ENCODE measurements at places on chromosomes 1 and 21.

DNA sequence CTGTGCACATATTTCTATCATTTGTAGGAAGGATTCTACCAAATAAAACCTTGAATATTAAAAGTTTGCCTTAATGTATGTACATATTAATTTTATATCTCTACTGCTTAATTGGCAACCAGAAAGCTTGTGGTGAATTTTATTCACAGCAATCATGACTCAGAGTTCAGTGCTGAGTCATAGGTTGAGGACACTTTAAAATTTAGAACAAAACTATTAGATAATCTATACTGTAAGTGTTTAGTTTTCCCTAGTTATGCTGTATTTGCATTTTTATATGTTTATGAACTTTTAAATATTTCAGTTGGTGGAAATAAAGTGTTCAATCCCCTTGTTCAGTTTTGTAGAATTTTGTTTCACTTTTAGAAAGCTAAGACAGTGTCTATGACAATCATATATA, 841.5 kb downstream of the KCNT2 start:
- no peak for DNase-seq

GRCh38 chr1:66540434-66541032, 6.6 kb downstream of the SGIP1 start:
- DNase-seq: no peak

DNA sequence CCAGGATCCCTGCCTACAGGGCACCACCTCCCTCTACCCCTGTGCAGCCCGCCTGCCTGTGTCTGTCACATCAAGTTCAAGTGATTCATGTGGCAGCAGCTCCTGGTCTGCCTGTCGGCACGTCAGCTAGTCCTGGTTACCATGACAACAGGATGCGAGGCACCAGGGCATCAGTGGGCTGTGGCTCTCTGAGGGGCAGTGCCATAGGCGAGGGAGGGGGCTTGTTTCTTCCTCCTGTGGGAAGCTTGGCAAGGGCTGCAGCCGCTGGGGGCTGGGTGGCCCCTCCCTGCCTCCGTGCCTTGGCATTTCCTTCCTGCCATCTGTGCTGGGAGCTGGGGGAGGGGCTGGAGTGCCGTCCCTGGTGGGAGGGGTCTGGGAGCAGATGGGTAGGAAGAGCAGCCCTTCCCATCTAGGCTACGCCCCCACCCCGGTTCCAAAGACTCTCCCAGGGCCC, 43.1 kb downstream of the FOXO6 start:
- no peak for DNase-seq

GRCh38 chr1:167629681-167630567, at the start of gene RCSD1:
RCSD1 (plus strand) TSS chr1:167630232; CDS start chr1:167630424, 192 bp downstream.
- DNase-seq: peak; percentile 72

DNA sequence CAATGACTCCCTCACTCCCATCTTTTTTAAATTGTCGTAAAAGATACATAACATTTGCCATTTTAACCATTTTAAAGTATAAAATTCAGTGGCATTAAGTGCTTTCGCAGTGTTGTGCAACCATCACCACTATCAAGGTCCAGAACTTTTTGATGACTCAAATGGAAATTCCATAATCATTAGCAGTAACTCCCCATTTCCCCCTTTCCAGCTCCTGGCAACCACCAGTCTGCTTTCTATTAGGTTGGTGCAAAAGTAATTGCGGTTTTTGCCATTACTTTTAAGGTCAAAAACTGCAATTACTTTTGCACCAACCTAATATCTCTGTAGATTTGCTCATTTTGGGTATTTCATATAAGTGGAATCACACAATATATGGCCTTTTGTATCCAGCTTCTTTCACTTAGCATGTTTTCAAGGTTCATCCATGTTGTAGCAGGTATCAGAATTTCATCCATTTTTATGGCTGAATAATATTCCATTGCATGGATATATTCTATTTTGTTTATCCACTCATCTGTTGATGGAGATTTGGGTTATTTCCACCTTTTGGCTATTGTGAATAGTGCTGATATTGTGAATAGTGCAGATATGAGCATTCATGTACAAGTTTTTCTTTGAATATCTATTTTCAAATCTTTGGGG, 159.7 kb downstream of the HIVEP3 start:
- DNase-seq: no peak

- no peak for DNase-seq
Measured at GRCh38 chr1:36520771-36521420, 38.2 kb upstream of the CSF3R start.

DNA sequence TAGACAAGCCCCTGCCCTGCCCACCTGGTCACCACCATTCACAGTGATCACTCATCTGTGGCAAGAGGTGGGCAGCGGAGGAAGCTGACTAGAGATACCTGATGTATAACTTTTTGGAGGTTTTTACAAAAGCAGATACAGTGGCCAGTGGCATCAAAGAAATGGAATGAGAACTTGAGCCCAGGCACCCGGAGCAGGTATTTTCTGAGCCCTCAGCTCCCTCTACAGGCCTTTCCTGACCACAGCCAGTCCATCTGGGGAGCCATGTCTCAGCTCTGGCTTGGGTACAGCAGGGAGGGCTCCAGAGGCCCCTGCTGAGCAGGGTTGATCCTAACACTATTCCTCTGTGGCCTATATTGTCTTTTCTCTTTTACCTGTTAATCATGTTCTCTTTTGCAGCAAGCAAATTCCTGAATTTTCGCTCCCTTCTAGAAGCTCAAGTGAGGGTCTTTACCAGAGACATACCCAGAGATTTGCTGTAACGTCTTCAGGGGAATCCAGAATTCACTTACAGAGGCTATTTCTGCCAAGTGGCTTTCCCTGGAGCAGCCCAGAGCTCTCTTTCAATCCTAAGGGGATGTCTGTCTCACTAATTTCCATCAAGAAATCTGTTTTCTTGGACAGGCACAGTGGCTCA, 27.3 kb downstream of the GPR157 start:
- peak; percentile 49 for DNase-seq

- DNase-seq: no peak
Measured at GRCh38 chr1:8680664-8681650, 136.5 kb downstream of the RERE start.

GRCh38 chr1:38512789-38513188, 346.8 kb downstream of the RRAGC start:
- DNase-seq: no peak

GRCh38 chr1:156944268-156944667, 23.8 kb downstream of the LRRC71 start:
- DNase-seq: no peak

DNA sequence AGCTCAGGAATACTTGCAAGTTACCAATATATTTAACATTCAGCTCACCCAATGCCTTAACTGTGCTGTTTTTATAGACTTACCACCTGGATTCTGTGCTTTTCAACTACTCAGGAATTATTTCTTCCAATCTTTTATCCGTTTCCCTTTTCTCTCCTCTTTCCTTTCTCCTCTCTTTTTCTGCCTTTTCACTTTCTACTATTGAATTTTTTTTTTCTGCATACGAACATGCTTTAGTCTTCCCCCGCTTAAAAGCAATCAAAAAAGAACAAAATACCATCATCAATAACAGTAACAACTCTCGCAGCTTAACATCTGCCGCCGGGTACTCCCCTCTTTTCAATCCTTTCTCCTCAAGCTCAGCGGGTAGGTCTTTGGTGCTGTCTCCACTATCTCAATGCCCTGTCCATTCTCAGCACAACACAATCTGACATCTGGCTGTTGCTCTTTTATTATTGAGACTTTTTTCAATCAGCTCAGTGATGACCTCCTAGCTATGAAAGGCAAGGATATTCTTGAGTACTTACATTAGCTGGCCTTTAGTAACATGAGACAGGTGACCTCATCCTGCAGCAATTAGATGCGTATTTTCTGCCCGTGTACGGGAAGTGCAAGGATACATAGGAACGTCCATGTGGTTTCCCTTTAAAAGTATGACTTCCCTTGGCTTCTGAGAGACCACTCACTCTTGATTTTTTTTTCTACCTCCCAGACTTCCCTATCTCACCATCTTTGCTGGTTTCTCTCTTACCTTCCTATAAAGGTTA, 40.2 kb upstream of the SIPA1L2 start:
- DNase-seq: no peak

DNA sequence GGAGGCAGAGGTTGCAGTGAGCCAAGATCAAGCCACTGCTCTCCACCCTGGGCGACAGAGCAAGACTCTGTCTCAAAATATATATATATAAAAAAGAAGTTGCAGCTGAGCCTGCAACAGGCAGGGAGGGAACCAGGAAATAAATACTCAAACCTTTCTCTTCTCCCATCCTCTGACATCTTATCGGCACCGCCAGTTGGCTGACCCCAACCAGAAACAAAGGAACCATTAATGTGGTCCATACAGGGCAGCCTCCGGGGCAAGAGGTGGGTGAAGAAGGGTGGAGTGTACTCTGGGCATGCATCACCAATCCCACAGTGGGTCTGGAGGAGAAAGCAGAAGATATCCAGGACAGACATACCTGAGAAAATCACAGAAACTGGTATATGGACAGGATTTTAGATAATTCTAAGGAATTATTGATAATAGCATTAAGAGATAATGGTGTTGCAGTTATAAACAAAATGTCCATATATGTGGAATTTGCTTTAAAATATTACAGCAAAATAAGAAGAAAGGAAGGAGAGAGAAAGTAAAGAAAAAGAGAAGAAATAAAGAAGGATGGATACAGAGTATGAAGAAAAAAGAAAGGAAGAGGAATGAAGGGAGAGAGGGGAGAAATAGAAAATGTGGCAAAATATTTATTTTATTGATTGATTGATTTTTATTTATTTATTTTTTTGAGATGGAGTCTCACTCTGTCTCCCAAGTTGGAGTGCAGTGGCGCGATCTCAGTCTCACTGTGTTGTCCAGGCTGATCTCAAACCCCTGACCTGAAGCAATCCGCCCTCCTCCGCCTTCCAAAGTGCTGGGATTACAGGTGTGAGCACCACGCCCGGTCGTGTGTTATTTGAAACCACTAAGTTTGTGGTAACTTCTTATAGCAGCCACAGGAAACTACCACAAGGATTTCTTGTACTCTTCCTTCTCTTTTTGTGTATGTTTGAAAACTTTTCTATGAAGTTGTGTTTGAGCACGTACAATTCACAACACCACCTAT, 4.1 kb upstream of the PTAFR start:
- no peak for DNase-seq

GRCh38 chr1:5918275-5918649, 74.0 kb downstream of the NPHP4 start:
- DNase-seq: no peak

DNA sequence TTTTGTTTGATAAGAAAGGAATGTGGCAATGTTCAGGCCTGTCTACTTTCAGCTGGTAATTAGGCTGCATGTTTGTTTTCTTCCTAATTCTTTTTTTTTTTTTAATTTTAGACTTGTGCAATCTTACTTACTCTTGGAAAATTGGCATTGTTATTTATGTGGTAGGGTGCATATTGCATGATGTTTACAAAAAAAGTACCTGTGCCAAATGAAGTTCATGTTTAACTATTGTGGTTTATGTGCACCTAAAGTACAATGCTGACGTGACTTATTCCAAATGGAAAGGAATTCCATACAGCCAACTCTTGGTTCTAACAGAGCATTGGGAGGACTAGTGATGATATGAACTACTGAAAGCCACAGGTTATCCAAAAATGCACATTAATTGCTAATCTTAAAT, 51.0 kb downstream of the KCNK2 start:
- DNase-seq: no peak

GRCh38 chr1:75522389-75522788, 88.5 kb downstream of the SLC44A5 start:
- no peak for DNase-seq

- DNase-seq: no peak
Measured at GRCh38 chr1:189496768-189497167, 980.9 kb downstream of the BRINP3 start.
